ENCODE measurements at places on chromosomes 16 and 17.

- DNase-seq: no peak
These were observed 119.4 kb downstream of the KCNJ2 start for GRCh38 chr17:70288540-70289290.

GRCh38 chr16:11429823-11430222 is 84.6 kb downstream of the RMI2 start:
- no peak for DNase-seq

DNA sequence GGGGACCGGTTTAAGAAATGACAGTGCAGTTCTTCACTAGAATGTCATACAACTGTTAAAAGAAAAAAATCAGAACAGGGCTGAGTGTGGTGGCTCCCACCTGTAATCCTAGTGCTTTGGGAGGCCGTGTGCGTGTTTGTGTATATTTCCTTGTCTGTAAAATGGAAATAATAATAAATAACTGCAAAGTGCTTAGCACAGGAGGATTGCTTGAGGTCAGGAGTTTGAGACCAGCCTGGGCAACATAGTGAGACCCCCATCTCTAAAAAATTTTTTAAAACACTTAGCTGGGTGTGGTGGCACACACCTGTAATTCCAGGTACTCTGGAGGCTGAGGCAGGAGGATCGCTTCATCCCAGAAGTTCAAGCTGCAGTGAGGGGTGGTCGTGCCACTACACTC is 2.5 kb downstream of the ACSM3 start:
- DNase-seq: no peak

DNA sequence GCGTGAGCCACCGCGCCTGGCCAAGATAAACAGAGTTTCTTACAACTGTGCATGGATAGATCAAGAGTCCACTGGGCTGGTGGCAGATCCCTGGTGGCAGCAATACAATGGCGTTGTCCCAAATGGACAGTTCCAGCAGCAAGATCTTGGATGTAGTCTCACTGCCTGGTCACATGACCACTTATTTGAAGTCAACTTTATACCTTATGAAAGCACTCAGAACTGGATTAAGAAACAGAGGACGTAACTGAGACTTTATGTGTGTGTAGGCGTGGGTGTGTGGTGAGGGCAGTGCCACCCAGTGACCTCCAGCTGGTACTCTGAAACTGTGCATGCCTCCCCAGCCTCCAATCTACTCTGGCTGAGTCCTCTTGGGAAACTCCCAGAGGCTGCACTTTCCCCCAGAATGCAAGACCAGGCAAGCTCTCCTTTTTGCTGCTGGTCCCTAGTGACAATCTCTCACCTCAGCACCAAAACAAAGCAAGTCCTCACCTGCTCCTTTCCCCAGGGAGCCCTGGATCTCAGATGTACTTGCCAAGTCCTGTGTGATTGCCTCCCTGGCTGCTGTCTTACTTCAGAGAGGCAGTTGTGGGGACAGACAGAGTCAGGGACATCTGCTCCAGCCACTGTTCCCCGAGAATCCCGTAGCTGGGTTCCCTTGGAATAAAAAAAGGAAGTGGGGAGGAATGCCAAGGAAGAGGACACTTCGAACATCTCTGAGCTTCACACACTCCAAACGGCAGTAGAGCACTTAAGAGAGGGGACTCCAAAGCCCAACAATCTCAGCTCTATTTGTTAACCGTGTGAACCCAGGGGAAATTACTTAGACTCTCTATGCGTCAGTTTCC is 11.7 kb upstream of the ST6GALNAC2 start:
- no peak for DNase-seq

- DNase-seq: no peak
These were observed 63.5 kb downstream of the PRMT7 start for GRCh38 chr16:68374246-68374805.

DNA sequence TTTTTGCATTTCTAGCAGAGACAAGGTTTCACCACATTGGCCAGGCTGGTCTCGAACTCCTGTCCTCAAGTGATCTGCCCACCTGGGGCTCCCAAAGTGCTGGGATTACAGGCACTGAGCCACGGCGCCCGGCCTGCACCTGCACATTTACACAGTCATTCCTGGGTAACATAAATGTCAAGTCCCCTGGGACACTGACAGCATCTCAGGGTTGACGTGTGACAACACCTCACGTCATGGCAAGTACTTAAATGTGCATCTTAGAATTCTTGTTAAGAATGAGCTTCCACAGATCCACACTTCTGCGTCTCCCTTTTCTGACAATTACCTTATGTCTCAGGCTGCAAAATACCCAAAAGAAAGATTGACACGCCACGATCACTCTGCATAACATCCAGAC is 80.5 kb downstream of the ABR start:
- no peak for DNase-seq

- no peak for DNase-seq
These were observed 522 bp upstream of the GLG1 start for GRCh38 chr16:74607310-74607961.

DNA sequence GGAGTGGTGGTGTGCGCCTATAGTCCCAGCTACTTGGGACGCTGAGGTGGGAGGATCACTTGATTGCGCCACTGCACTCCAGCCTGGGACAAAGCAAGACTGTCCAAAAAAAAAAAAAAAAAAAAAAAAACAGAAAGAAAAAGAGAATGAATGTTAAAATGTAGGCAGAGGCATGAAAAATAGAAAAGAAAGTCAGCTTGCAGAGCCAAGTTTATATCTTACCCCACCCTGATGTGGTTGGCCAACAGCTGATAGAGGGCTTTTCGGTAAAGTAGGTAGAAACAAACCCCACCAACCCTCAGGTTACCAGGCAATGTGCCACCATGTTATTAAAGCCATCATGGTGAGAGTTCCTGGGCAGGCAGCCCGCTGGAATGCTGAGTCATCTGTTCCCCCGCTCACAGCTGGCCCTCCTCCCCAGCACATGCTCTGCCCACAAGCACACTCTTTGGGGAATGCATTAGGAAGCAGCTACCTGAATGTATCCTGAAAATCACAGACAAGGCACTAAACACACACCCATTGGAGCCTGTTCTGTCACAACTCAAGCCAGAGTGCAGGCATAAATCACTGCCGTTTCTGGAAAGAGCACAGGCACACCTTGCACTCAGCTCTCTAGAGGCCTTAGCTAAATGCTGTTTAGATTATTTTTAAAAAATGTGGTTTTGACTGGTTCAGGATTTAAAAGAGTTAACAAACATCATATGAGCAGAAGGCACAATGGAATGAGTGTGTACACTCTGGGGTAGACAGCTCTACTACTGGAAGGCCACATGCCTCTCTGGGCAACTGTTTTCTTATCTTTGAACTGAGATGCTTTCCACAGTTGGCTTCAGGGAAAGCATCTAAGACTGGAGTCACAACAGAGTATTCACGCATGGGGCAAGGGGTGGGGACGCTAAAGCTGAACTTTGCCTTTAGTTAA is 128.5 kb downstream of the PARN start:
- no peak for DNase-seq

DNA sequence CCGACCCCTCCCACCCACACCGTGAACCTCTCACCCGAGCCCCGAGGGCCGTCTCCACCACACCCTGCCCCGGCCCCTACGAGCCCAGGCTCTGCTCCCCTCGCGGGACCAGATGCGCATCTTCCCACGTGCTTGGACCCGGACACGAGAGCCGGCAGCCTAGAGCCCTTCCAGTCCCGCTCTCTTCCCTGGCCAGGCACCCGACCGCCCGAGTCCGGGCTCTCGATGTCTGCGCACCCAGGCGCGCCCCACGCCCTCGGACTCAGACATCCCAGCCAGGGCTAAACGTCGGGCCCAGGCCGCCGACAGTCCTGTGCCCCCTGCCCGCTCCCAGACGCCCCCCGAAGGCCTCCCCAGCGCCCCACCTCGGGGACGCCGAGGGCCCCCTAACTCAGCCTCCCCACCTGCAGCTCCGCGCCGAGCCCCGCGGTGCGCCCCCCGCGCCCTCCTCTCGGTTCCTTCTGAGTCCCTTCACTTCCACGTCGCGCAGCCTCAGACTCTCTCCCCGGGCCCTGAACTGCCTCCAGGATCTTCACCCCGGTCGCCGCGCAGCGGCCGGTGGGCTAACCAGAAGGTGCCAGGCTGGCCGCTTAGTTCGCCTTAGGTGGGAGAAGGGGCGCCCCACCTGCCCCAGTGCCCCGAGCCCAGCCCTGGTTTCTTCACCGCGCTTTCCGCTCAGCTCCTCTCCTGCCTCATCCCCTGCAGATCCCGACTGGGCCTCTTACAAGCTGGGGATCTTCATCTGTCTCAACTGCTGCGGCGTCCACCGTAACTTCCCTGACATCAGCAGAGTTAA is 688 bp downstream of the ADAP2 start:
- DNase-seq: no peak

DNA sequence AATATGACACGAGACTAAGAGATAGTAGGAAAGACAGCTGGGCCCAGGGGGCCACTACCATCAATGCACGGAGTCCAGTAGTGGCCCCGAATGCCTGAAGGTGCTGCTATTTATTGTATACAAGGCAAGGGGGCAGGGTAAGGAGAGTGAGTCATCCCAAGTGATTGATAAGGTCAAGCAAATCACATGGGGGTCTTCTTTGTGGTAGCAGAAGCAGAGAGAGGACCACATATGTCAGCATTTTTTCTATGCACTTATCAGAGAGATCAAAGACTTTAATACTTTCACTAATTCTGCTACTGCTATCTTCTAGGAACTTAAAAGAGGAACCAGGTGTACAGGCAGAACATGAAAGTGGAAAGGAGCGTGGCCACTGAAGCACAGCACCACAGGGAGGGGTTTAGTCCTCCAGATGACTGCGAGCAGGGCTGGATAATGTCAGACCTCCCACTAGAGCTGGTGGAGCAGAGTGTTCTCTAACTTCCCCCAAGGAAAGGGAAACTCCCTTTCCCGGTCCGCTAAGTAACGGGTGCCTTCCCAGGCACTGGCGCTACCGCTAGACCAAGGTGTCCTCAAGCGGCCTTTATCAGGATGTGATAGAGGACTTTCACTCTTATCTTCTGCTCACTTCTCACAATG is 26.4 kb upstream of the ARL4D start:
- no peak for DNase-seq

DNA sequence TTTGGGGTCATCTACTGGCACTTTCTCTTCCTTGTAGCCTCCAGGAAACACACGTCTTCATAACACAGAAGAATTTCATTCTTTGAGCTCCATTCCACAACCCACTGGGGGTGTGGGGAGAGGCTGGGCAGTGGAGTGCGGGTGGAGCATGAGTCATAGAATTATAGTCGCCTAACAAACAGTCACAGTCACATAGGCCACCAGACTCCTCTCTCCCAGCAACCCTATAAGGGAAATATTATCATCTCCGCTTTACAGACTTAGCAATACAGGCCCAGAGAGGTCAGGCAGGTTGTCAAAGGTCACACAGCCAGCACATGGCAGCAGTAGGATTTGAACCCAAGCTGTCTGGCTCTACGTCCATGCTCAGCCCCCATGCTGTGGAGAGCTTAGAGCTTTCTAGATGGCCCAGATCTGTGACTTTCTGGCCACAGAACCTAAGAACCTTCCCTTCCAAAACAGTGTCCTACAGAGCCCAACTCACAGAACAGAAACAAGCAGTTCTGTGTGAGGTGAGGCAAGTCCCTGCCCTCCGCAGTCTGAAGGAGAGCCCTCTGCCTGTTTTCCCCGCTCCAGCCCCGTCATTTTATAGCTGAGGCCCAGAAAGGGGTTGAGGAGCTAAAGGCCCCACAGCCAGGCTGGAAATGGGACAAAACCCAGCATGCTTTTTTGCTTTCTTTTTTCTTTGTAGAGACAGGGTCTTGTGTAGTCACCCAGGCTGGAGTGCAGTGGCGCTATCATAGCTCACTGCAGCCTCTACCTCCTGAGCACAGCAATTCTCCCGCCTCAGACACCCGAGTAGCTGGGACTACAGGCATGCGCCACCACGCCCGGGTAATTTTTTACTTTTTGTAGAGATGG is 10.7 kb upstream of the LITAF start:
- DNase-seq: no peak

DNA sequence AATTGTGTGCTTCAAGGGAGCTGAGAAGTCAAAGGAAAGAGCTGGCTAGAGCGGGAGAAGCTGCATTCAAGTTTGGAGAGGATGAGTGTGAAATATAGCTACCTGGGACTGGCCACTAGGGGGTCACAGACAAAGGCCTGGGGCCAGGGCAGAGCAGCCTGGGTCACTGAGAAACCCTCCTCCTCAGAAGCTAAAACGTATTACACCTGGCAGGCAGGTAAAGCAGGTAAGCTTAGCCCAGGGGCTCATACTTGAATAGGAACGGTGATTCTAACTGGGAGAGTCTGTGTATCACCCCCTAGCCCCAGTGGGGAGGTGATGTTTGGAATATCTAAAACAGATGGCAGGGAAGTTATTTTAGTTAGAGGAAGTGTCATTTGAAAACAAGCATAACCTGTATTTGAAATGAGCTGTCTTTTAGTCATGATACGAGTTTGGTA is 6.8 kb downstream of the KRT37 start:
- no peak for DNase-seq

GRCh38 chr16:55136356-55137150 is 187.4 kb upstream of the IRX6 start:
- DNase-seq: no peak

- no peak for DNase-seq
These were observed 267.4 kb downstream of the HS3ST3A1 start for GRCh38 chr17:13334374-13334773.

DNA sequence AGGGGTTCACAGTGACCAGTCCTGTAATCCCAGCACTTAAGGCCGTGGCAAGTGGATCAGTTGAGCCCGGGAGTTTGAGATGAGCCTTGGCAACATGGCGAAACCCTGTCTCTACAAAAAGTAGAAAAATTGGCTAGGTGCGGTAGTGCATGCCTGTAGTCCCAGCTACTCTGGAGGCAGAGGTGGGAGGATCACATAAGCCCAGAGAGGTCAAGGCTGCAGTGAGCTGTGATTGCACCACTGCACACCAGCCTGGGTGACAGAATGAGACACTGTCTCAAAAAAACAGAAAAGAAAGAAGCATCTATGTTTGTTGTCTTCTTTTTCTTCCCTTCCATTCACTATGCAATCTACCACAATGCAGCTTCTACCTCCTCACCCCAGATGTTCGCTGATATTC is 151.9 kb upstream of the RBL2 start:
- no peak for DNase-seq

- DNase-seq: peak; percentile 58
These were observed 106.8 kb downstream of the ZNF778 start for GRCh38 chr16:89324056-89325010.

GRCh38 chr16:8924214-8924613 is 39.5 kb downstream of the USP7 start:
- DNase-seq: no peak

DNA sequence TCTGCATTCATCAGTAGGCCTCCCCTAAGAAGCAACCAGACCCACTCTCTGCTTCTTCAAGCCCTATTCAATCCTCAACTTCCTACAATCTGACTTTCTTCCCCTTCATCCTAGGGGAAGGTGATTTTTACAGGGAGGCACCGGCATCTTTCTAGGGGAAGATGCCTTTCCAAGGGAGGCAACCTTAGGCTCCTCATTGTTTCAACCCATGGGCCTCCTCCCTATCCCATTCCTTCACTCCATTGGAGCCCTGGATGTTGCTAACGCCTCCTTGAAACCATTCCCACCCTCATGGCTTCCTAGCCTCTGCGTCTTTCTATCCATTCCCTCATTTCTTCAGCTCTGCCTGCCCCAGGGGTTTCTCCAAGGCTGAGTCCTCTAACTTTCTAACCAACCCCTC is 2.7 kb upstream of the CUEDC1 start:
- DNase-seq: no peak
